ENCODE measurements at places on chromosomes 16 and 17. TPM values are rescaled to one million over a fixed set of nuclear protein-coding genes. Genes with fewer than 3 reads are reported as not detected.

ZC3H7A gene
- 34.1 TPM for total RNA-seq

CNGB1 gene
- total RNA-seq = 0.06 TPM

CNTNAP1 gene
- total RNA-seq = 3.8 TPM

SPNS2 gene
- 10.5 TPM for total RNA-seq

TMEM235 gene
- not detected for total RNA-seq
